Brain (organoid and tissue), 16 donors: ENCODE measurements at places on chromosomes 13 and 19.
A peak's percentile ranks its signal among the peaks of the same experiment; 100 is the strongest.

DNA sequence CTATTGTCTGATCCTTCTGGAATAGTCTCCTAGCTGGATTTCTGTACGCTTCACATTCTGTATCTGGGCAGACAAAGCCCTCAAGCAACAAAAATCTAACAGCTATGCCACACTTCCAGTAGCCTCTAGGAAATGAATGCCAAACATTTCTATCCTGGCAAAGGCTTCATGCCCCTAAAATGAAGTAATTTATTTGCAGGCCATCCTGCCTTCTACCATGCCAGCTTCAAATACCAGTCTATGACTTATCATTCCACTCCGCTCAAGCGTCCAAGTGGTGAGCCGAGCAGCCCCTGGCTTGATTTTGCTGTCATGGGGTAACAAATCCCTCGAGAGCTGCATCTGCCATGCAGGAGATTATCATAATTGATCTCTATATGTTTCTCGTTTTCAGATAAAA is 86.9 kb downstream of the LHFPL6 start:
- peak; percentile 71 for DNase-seq

- DNase-seq: no peak
These were observed 589 bp upstream of the S1PR2 start for GRCh38 chr19:10231612-10232228.

- DNase-seq: no peak
These were observed 45.2 kb downstream of the MLLT1 start for GRCh38 chr19:6234527-6234926.

- no peak for DNase-seq
These were observed 28.6 kb downstream of the RFXAP start for GRCh38 chr13:36847606-36848005.

- DNase-seq: no peak
These were observed 93.3 kb upstream of the UBL3 start for GRCh38 chr13:29943686-29944085.

DNA sequence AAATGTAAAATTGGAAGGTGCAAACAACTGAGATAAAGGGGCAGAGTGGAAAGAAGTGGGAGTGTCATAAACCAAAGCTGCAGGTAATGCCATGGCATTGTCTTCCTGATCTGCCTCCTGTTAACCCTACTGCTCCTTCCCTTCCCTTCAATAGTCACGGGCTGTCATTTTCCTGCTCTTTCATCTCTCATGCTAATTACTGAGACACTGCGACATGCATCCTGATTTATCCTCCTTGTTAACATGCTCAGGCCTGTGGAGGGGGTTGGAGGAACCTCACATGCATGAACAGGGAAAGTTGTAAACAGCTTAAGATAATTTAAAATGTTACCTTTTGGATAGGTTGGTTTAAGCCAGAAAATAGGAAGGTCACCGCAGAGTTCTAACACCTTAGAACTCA is 27.2 kb downstream of the CNMD start:
- DNase-seq: no peak

- DNase-seq: no peak
These were observed 50.3 kb downstream of the GSX1 start for GRCh38 chr13:27842571-27842970.

- no peak for DNase-seq
These were observed 34.0 kb downstream of the SERPINE3 start for GRCh38 chr13:51373451-51373850.

DNA sequence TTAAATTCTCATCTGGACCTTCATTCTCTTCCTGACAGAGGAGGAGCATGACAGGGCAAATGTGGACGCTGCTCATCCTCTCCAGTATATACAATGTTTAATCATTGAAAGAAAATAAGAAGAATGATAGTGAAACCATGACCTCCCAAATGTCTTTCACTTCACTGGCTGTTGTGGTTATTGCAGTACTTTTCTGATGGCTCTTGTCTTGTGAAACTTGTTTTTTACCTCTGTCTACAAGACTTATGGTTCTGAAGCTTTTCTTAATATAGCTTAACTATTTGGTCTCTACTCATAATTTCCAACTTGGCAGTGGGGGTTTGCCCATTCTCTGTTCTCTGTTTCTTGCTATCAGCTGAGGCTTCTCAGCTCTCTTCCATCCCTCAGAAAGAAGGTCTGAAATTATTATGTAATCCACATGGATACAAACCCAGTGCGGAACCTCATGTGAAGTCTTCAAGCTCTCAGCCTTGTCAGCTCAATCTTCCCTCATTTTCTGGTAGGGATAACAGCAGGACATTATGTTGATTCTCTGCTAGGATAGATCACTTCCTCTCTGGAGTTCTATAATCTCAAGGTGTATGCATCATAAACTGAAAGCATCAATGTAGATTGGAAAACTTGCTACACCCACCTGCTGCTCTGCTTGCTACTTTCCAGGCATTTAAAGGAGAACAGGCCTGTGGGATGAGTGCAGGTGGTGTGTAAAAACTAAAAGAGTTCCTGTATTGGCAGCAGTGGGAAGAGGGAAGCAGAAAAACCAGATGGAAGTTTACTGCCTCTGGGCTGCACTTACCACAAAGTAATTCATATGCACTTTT is 250.3 kb upstream of the HTR2A start:
- DNase-seq: no peak

DNA sequence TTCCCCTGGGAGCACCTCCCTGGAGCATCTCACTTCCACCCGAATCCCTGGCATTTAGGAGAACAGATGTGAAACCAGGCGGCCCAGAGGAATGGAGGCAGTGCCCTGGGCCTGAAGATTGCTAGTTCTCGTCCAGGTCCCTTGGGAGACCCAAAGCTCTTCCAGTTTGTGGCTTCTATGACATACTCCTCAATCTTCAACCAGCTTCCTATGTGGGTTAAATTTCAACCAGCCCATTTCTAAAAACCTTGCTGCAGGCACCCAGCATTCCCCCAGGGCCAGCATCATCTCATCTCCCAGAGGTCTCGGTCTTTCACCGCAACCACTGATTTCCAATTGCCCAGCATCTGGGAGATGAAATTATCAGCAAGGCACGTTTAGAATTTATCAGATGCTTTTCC is 46.0 kb upstream of the STK24 start:
- no peak for DNase-seq

DNA sequence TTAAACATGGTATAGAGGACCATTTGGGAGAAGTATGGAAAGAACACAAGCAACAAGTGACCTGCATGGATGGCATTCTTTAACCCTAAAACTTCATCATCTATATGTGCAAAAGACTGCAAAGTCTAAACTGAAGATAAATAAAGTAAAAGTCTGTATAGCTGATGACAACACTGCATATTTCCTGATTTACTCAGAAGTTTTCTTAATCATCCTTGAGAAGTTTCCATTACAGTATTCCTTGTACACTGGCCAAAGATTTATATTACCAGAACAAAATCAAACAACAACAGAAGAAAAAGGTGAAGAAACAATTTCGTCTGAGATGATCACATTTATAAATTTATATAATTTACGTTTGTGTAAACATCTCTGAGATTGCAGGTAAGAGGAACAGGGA is 805.7 kb downstream of the PCDH9 start:
- DNase-seq: no peak

DNA sequence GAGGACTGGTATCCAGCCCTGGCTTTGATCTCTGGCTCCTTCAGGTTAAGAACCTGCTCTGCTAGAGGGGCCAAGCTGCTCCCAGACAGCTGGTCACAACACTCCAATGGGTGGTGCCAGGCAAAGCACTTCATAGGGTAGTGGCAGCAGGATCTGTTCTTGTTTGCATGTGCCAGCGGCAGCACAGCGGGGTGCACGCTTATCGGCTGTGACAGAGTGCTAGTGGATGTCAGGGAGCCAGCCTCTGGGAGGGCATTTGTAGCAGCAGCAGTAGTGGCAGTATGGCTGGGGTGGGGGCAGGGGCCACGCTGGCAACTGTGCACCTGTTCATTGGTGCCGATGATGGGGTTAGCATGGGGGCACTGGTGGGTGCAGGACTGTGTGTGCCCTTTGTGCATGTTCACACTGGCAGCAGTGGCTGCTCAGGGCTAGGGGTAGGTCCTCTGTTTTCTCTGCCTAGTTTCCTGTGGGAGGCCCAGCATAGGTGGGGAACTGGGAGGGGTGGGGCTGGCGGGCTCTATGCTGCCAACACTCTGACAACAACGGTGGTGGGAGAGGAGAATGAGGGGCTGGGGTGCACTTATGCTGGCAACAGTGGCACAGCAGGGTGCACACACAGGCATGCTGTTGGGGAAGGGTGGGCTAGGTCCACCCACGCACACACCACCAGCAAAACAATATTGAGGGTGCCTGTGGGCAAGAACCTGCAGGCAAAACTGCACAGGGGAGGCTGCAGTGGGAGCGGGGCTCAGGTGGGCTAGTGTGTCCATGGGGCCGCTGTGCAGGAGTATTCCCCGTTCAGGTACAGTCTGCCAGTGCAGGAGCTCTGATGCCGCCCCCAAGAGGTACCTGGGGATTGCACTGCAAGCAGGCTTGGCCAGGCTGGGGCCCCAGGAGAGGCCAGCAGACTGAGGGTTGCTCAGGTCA is 19.3 kb downstream of the AP1M1 start:
- no peak for DNase-seq

DNA sequence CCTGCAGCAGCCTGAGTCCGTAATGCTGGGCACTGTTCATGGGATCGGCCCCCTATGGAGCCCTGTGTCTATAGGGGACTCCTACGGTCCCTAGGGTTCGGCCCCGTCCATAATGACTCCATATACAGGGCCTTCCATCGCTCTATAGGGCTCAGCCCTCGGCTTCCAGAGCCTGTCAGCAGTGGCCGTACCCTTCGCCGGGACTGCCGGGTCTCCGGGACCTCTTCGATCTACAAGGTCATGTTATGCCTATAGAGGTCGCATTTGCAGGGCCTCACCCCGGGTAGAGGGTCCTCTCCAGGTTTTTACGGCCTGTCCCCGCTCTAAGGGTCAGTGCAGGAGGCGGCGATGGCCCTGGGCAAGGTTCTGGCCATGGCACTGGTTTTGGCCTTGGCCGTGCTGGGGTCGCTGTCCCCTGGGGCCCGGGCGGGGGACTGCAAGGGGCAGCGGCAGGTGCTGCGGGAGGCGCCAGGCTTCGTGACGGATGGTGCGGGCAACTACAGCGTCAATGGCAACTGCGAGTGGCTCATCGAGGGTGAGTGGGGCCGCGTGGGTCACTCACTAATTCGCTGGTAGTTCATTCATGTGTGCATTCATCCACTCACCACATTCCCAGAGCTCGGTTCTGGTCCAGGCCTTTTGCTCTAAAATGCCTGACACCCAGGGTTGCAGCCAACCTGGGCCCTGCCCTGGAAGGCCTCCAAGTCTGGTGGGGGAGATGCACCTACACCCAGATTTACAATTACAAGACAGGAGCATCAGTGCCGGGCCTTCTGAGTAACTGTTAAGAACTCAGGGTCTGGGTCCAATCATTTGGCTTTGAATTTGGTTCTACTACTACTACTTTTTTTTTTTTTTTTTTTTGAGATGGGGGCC is 699 bp downstream of the MEGF8 start:
- DNase-seq: no peak

GRCh38 chr13:26460648-26461047 is 96.8 kb upstream of the WASF3 start:
- DNase-seq: no peak

DNA sequence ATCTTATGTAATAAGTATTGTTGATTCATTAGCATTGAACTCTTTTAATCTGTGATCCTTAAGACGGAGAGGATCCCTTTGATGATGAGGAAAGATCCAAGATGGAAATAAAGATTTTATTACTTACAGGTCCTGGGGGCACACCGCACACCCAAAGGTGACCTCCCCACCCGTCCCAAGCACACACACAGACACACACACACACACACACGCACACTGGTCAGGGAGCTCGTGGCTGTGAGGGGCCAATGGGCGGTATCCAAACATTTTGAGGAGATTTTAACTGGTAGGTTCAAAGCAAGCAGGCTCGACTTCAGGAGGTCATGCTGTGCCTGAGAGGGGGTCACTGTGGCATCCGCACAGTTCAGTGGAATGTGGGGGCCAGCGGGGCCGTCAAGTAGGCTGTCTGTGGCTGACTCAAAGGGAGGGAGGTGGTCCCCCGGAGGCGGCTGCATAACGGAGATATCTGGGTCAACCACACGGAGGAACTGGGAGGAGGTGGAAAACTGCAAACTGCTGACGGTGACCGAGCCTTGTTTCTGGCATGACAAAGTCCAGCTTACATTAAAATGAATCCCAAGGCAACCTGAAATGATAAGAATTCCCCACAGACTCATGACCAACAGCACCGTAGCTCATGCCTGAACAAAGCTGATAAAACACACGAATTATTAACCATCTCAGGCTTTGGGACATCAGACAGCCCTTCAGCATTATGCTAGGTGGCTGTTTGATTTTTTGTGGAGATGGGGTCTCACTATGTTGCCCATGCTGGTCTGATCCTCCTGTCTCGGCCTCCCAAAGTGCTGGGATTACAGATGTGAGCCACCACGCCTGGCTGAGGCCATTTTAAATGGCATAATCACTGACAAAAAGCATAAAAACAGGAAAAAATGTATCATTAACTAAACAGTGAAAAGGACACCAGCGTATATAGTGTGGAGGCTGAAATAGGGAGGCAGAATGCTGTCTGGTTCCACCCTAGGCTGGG is 20.9 kb upstream of the SIGLEC11 start:
- no peak for DNase-seq

- no peak for DNase-seq
These were observed 314.3 kb upstream of the ARGLU1 start for GRCh38 chr13:106882246-106882645.

DNA sequence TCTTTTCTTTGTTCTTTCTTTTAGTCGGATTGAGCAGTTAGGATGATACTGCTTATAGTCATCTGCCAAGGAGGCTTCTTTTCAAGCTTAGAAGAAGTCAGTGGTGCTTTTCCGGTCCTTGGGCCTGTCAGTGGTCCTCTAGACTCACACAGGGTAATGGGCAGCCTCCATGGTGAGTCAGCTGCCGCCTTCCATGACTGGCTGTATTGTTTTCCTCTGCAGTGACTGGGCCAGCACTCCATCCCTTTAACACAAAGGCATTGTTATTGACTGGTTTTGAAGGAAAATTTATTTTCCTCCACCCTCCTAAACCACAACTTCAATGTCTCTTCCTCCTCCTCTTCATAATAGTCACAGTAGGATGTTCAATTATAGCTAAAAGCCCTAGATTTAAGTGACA is 47.1 kb upstream of the CNMD start:
- DNase-seq: no peak

DNA sequence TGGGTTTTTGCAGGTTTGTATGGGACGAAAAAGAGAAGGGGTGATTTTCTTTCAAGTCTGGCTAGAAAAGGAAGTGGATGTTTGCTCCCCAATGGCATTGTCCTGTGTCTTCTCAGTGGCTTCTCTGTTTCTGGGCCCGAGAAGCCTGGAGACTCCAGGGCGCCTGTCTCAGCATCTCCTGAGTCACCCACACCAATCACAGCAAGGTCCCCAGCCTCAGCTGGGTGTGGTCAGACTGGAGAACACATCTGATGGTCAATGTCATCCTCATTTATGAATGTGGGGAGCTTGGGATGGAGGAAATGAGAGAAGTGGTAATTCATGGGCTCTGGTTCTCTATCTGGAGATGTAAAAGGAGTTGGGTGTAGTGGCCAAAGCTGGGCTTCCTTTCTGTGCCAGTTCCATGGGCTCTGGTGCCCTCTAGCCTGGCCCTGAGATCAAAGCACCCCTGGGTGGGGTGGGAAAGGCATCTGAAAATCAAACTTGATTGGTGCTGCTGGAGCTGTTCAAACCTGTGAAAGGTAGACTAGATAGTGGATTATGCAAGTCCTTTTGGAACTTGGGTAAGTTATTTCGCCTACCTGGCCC is 13.4 kb downstream of the RASL11A start:
- DNase-seq: no peak
